Bladder microvascular endothelial cell (primary cell): ENCODE measurements at places on chromosomes 7 and 10. TPM values are rescaled to one million over a fixed set of nuclear protein-coding genes. Genes with fewer than 3 reads are reported as not detected.

Gene UCMA
- not detected in 2 replicates for total RNA-seq

Gene TMEM225B
- not detected in 2 replicates for total RNA-seq

Gene TNS3
- total RNA-seq: 3.7 and 47.3 TPM in 2 replicates

Gene CPVL
- 0.76 and 7.0 TPM in 2 replicates for total RNA-seq

Gene GPR37
- total RNA-seq: 0.16 and 0.38 TPM in 2 replicates

Gene BMPER
- total RNA-seq: 0.16 and 5.4 TPM in 2 replicates

Gene GIMAP4
- 131 and 293 TPM in 2 replicates for total RNA-seq
